Activated gamma-delta T cell treated with anti-CD3 and anti-CD28 coated beads, Interleukin-2, amount 50 U/mL, for 16 hours (primary cell): ENCODE measurements at places on chromosomes 11 and 22.

GRCh38 chr11:135033540-135033939 lies 621.5 kb upstream of the B3GAT1 start:
- no peak for DNase-seq

- DNase-seq: no peak
These were observed 1505.6 kb downstream of the BRD1 start for GRCh38 chr22:48321986-48322545.

- no peak for DNase-seq
These were observed 11.6 kb upstream of the RIC3 start for GRCh38 chr11:8180469-8180868.

DNA sequence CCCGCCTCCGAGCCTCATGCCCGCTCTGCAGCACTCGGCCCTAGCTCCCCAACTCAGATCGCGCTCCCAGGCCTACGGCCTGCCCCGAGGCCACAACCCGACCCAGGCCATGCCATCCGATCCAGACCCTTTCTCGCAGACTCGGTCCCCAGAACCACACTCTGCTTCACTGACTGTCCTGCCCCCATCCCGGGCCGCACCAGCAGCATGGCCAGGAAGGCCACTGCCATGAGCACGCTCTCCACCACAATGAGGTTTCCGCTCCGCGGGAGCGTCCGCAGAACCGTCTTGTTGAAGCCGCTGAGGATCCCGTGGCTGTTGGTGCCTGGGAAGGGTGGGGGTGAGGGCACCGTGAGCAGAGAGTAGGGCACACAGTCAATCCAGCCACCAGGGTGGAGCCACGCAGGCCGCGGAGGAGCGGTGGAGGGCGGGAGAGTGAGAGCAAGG lies 6.4 kb downstream of the UNC93B1 start:
- no peak for DNase-seq

- DNase-seq: no peak
These were observed 203.5 kb upstream of the MTNR1B start for GRCh38 chr11:92765965-92766371.

DNA sequence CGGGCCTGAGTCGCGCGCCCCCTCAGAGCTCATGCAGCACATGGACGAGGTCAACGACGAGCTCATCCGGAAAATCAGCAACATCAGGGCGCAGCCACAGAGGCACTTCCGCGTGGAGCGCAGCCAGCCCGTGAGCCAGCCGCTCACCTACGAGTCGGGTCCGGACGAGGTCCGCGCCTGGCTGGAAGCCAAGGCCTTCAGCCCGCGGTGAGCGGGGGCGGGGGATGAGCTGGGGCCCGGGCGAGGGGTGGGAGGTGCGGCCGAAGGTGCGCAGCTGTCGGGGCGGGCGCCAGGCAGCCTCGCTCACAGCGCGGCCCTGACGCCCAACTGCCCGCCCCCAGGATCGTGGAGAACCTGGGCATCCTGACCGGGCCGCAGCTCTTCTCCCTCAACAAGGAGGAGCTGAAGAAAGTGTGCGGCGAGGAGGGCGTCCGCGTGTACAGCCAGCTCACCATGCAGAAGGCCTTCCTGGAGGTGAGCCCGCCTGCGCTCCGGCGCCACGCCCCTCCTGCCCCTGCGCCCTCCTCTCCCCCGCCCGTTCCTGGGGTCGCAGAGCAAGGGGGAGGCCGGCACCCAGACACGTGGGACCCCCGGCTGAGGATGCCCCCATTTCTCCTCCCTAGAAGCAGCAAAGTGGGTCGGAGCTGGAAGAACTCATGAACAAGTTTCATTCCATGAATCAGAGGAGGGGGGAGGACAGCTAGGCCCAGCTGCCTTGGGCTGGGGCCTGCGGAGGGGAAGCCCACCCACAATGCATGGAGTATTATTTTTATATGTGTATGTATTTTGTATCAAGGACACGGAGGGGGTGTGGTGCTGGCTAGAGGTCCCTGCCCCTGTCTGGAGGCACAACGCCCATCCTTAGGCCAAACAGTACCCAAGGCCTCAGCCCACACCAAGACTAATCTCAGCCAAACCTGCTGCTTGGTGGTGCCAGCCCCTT lies 20.5 kb downstream of the EPS8L2 start:
- peak; percentile 39 for DNase-seq

DNA sequence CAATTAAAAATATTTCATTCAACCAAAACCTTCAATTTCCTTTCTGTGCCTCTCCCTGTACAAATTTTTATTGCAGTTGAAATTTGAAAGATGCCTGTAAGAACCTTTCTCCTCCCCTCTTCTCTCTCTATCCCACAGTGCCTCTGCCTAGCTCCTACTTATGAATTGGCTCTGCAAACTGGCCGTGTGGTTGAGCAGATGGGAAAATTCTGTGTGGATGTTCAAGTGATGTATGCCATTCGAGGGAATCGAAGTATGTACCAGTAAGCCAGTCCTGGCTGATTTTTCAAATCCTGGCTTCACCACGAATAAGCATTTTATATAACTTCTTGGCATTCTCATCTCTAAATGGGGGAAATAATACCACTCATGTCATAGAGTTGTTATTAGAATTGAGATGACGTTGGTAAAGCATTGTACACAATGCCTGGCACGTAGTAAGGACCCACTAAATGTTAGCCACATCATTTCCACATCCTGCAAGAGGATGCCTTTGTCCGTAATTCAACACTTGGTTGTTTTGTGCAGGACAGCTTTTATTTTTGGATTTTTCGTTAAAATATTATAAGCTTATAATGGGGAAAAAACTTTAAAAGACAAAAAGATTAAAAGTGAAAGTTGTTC lies 6.0 kb downstream of the DDX25 start:
- no peak for DNase-seq

- no peak for DNase-seq
These were observed at the start of gene C11orf52 for GRCh38 chr11:111918390-111919256. TSS of gene C11orf52 (plus strand) at chr11:111918913. CDS start at chr11:111918973, 60 bp downstream.

GRCh38 chr11:129291546-129291945 lies 84.1 kb upstream of the BARX2 start:
- no peak for DNase-seq

- no peak for DNase-seq
These were observed 700 bp upstream of the DEPDC5 start for GRCh38 chr22:31753005-31753633.

- DNase-seq: no peak
These were observed 5.4 kb downstream of the KCNC1 start for GRCh38 chr11:17739945-17740338.

DNA sequence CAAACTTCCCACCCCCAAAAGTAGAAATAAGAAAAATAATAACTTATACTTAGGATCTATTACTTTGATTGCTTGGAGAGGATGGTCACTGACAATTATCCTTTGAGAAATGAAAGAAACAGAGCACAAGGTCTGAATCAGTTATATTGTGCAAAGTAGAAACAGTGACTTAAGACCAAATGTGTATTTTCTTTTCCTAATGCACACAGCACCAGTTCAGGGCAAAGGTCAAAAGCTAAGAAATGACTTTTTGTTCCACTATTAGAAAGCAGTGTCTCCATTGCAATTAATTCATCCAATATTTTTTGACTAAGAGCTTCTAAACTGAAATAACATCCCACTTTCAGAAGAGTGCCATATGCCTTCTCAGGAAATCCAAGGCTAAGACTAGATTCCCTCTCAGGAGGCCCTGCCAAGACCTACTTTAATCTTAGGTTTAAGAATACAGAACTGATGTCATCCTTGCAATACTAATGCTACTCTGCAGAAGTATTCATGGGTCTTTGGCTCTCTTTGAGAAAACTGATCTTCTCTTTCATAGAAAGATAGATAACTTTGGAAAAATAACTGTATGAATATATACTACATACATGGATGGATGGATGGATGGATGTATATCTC lies 147.0 kb downstream of the APOL5 start:
- no peak for DNase-seq

GRCh38 chr11:86699040-86699791 lies 26.8 kb upstream of the ME3 start:
- no peak for DNase-seq

GRCh38 chr11:1691878-1692707 lies 4.9 kb upstream of the KRTAP5-6 start:
- no peak for DNase-seq

DNA sequence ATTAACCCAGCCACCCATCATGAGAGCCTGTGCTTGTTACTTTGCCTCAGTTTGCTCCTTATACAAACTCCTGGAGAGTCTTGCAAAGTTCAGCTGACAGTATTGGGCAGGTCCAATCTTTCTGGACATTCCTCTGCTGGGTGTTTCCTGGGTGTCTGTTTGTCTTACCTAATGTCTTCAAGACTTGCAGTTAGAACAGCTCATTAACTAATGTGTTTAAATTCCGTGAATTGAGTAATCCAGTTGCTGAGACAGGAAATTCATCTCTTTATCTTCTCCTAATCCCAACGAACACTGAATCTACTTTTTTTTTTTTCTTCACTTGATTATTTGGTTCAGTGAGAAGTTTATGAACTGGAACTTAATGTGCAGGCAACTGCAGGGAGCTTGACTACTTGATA lies 20.6 kb downstream of the BCO2 start:
- no peak for DNase-seq

DNA sequence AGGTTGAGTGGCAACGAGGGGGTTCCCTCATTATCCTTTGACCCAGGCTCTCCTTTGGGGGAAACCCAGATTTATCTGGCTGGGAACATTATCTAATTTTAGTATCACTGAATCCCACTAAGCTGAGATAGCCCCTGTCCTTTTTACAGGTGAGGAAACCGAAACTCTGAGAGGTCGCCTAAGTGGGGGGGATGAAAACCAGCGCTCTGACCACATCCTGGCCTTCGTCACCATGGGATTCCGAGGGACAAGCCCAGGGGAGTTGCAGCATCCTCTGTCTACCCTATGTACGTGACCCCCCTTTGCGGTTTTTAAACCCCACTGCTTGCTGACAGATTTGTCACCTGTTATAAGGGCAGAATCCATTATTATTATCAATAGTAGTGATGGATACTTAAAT lies 61.0 kb downstream of the ISX start:
- DNase-seq: no peak

GRCh38 chr11:17475666-17476316 lies 854 bp downstream of the ABCC8 start:
- no peak for DNase-seq
